Fibroblast of mammary gland (primary cell): ENCODE measurements at places on chromosomes 1 and 21.
A peak's percentile ranks its signal among the peaks of the same experiment; 100 is the strongest.

- DNase-seq: peak; percentile 35
Measured at GRCh38 chr1:184597650-184598357, 156.9 kb downstream of the EDEM3 start.

- DNase-seq: no peak
Measured at GRCh38 chr21:46604329-46604974, 430 bp downstream of the S100B start.

DNA sequence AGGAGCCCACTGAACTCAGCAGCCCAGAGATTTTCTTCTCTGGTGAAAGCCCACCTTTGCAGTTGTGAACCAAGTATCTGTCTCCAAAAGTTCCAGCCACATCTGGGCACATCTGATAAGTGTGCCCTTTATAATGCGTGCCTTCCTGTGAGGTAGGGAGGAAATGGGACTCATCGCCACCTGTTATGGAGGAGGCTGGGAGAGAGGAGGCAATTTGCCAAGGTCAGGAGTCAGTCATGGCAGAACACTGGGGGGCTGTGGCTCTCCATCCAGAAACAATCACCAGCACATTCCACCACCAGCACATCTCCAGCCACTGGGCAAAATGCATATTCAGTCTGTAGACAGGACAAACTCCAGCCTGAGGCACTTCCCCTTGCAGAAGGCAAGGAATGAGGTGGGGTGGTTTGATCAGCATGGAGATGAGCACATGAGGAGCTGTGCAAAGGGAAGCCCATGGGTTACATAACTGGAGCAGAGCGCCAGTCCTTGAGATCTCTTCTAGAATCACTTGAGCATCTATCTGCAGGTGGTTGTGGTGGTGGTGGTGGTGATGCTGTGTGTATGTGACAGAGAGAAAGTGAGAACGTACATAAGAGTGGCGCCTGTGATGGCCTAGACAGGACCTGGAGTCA lies 15.0 kb upstream of the LEMD1 start:
- DNase-seq: no peak

GRCh38 chr1:189970331-189971230 lies 507.1 kb downstream of the BRINP3 start:
- no peak for DNase-seq

DNA sequence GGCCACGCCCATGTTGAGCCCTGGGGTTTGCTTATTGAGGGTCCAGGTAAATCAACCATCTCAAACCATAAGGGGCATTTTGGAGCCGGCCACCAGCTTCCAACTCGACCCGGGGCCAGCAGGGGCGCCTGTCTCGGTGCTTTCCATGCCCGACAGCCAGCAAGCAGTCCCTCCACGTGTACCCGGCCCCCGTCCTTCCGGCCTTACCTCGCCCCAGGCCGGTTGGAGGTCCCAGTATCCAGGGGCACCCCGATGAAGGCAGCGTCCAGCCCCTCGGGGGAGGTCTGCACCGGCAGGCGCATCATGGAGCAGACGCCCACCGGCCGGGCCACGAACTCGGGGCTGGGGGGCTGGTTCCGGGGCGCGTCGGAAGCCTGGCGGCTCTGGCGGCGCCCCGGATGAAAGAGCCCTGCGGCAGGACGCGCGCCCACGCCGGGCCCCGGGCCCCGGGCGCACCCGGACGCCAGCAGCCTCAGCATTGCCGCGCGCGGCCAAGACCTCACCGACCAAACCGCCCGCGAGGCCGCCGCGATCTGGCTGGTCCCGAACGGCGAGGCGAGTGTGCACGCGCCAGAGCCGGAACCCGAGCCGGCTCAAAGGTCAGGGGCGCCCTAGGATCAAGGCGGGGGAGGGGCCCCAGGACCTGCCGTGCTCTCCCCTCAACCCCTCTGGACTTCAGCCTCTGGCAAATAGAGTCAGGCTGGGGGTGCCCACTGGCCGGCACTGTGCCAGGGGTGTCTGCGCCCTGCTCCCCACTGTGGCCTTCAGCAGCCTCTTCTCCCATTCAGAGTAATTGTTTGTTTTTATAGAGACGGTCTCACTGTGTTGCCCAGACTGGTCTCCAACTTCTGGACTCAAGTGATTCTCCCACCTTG lies at the start of gene AGMAT:
Gene AGMAT, minus strand, starts transcription at position 563 of the 875 bp plus-strand sequence. Its CDS starts 84 bp downstream, at position 479.
- DNase-seq: peak; percentile 24
